Right ventricle myocardium inferior (tissue), 1 donor: ENCODE measurements at places on chromosomes 6 and 20.

DNA sequence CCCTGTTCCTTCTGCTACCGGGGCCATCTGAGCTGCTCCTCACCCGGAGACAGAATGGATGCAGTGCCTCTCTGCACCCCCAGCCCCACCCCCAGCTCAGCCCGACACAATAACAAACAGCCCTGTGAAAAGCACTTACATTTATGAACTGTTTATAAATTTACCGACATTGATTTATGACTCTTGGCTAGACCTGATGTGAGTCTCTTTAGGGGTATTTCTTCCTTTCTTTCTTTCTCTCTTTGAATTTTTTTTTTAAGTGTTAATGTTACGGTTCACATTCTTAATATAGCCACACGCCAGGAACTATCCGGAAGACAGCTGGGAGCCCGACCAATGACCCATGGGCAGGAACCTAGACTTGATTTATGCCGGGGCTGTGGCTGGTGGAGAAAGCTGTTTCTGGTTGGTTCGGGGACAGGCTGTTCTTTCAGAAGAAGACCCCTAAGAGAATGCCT is 266.3 kb downstream of the CDC5L start:
- DNase-seq, result no peak

- DNase-seq, result peak; percentile 88
Measured at GRCh38 chr20:47740862-47741184, 44.5 kb downstream of the SULF2 start.

DNA sequence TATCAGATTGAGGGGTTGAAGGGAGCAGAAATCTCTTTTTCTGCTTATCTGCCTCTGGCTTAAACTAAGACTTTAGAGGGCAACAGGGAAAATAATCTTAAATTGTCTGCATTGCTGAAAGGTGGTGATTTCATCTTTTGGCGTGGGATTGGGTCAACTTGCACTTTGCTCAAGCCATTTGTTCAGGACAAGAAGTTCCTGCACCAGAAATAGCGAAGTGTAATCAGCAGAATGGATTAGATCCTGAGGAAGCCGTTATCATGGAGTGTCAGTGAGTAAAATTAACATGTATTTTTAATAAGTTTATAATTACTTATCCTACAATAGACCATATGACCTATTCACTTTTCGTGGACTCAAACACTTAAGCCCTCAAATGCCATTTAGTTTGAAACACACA is 249.3 kb downstream of the CD83 start:
- DNase-seq, result no peak

GRCh38 chr6:122609881-122610689 is at the start of gene PKIB:
TSS of gene PKIB (plus strand) at chr6:122610405. CDS start at chr6:122717795, 107,390 bp downstream.
- DNase-seq, result peak; percentile 78

DNA sequence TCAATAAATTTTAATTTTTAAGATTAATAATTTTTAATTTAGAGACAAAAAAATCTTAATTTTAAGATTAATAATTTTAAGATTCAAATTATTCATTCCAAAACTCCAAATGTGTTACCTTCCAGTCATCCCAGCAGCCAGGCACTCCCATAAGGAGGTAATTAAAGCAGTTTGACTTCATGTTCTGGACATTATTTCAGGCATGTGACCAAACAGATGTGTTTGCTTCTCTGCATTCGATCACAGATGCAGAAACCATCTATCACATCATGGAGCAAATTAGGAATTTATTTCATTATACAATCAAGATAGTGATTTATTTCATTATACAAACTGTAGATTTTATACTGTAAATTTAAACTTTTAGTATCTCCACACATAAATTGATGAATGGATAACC is 150.3 kb downstream of the AKAP7 start:
- DNase-seq, result no peak

GRCh38 chr6:115717062-115717461 is 343.6 kb downstream of the FRK start:
- DNase-seq, result no peak

- DNase-seq, result peak; percentile 82
Measured at GRCh38 chr20:34708621-34709043, 4.5 kb downstream of the TP53INP2 start.

- no peak for DNase-seq
Measured at GRCh38 chr6:1606780-1607515, 2.8 kb upstream of the FOXC1 start.

- DNase-seq, result no peak
Measured at GRCh38 chr6:31402324-31403282, 792 bp upstream of the MICA start.

DNA sequence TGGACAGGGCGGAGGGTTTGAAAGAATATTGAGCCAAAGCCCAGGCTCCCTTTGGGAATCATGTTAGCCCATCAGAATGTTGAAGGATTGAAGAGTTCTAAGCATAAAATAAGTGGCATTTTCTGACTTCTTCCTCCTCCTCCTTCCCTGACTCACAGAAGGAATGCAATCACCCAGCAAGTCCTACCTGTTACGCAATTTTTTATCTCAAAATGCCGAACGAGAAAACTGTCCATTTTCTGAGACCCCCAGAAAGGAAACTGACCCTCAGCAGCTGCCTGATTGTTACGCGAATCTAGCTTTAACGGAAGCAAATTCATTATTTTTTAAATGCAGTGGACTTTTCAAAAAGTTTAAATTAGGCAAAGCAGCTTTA is 4.7 kb upstream of the DNAJC5 start:
- no peak for DNase-seq

DNA sequence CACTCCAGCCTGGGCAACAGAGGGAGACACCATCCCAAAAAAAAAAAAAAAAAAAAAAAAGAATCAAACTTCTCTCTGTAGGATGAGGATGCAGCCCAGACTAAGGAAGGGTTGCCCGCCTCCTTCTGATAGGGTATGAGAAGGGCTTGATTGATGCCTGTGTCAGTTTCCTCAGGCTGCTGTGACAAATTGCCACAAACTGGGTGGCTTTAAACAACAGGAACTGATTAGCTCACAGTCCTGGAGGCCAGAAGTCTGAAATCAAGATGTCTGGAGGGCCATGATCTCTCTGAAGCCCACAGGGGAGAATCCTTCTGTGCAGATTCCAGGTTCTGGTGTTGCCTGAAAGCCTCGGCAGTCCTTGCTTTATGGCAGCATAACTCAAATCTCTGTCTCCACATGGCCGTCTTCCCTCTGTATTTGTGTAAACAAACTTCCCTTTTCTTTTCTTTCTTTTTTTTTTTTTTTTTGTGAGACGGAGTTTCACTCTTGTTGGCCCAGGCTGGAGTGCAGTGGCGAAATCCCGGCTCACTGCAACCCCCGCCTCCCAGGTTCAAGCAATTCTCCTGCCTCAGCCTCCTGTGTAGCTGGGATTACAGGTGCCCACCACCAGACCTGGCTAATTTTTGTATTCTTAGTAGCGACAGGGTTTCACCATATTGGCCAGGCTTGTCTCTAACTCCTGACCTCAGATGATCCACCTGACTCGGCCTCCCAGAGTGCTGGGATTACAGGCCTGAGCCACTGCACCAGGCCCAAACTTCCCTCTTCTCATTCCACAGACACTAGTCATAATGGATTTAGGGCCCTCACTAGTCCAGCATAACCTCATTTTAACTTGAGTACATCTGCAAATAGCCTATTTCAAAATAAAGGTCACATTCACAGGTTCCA is 11.2 kb upstream of the CDK19 start:
- DNase-seq, result no peak

DNA sequence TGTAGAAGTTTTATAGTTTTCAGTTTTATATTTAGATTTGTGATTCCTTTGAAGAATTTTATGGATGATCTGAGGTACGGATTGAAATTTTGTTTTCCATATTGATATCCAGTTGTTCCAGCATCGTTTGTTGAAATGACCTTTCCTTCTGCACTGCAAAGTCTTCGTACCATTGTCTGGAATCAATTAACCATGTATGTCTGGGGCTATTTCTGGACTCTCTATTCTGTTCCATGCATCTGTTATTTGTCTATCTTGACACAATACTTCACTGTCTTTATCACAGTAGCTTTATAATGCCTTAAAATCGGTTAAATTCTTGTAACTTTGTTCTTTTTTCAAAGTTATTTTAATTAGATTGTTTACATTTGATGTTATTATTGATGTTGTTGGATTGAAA is 154.9 kb downstream of the FARS2 start:
- DNase-seq, result no peak

GRCh38 chr20:39993742-39994141 is 695.3 kb downstream of the MAFB start:
- no peak for DNase-seq

GRCh38 chr6:46819561-46819960 is 26.4 kb downstream of the MEP1A start:
- no peak for DNase-seq

GRCh38 chr6:106849120-106849519 is 125.4 kb downstream of the CD24 start:
- no peak for DNase-seq

GRCh38 chr6:7865781-7866180 is 44.8 kb downstream of the TXNDC5 start:
- no peak for DNase-seq

DNA sequence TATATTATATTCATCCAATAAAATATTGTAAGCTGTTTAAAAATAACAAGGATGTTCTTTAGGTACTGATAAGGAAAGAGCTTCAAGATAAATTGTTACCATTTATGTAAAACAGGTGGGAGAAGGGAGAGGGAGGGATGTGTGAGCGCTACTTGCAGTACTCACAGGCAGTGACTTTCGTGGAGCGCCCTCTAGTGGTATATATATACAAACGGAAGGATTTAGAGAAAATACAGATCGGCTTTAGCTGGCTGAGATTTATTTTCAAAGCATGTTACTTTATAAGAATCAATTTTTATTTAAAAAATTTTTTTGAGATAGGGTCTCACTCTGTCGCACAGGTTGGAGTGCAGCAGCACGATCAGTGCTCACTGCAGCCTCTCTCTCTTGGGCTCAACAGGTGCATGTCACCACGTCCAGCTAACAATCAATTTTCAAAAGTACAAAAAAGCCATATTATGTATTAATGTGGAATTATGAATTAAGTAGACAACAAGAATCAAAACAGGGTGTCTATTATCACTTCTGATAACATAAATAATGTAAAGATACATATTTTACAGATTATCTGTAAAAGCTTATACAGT is 3.3 kb upstream of the MOG start:
- DNase-seq, result no peak

DNA sequence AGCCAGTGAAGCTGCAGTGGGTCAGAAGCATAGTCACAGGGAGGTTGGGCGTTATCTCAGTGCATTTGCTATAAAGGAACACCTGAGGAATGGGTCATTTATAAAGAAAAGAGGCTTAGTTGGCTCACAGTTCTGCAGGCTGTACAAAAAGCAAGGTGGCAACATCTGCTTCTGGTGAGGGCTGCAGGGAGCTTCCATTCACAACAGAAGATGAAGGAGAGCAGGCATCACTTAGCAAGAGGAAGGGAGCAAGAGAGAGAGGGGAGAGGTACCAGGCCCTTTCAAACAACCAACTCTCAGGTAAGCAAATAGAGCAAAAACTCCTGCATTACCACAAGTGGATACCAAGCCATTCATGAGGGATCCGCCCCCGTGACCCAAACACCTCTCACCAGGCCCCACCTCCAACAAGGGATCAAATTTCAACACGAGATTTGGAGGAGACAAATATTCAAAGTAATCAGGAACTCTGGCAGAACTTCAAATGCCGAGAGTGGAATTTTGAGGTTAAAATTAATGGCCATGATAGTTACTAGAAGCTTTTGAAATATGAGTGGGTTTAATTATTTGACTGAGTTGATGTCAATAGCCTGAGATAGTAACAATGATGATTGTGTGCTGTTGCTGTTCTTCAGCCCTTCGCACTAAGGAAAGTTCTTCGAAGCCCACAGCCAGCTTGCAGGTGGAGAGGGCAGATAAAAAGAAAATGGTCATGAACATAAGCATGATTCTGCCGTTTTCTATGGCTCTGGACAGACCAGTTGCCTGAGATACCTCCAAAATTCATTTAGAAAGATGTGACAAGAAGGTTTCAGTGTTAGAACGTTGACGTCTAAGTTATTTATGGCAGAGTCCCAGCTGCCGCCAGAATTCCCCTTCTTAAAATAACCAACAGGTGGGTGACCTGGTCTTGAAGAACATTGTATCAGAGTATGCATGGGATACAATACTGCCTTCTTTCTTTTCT is 55.3 kb upstream of the ADTRP start:
- no peak for DNase-seq

GRCh38 chr6:81003894-81004293 is 748.6 kb downstream of the TENT5A start:
- DNase-seq, result no peak

GRCh38 chr6:133408132-133408531 is 167.0 kb downstream of the EYA4 start:
- DNase-seq, result no peak

DNA sequence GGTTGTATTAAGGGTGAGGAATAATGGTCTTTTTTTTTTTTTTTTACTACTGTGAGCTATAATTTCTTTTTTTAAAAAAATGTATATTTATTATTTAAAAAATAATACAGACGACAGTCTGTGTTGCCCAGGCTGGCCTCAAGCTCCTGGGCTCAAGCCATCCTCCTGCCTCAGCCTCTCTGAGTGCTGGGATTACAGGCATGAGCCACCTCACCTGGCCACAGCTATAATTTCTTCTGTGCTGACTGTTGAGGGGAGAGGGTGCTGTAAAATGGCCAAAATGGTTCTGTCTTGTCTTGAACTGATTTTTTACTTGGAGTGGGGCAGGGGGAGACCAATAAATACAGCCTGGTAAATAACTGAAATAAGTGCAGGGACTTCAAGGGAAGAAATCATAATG is 3.6 kb downstream of the SRSF3 start:
- no peak for DNase-seq

- DNase-seq, result no peak
Measured at GRCh38 chr6:36820700-36821580, 18.3 kb downstream of the CPNE5 start.

DNA sequence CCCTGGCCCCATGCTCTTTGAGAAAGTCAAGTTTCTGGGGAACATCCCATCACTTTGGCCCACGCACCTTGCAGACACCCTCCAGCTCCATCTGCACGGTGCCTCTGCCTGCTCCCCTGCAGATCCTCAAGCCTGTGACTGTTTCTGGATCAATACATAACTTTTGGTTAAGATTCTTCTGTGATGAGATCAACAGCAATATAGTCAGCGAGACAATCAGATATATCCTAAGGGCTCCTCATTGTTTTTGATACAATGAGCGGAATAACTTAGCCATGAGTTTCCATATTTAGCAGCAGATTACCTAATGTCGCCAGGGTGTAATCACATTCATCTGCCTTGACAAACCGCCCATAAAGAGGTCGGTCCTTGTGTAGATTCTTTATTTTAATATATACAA is 109.3 kb upstream of the MTHFD1L start:
- no peak for DNase-seq

- DNase-seq, result no peak
Measured at GRCh38 chr6:138025528-138025978, 81.7 kb downstream of the PERP start.
